Inflammatory macrophage (primary cell): ENCODE measurements at places on chromosomes 2 and 18.
A peak's percentile ranks its signal among the peaks of the same experiment; 100 is the strongest.

- DNase-seq: no peak
These were observed 7.7 kb upstream of the ALLC start for GRCh38 chr2:3650140-3650920.

DNA sequence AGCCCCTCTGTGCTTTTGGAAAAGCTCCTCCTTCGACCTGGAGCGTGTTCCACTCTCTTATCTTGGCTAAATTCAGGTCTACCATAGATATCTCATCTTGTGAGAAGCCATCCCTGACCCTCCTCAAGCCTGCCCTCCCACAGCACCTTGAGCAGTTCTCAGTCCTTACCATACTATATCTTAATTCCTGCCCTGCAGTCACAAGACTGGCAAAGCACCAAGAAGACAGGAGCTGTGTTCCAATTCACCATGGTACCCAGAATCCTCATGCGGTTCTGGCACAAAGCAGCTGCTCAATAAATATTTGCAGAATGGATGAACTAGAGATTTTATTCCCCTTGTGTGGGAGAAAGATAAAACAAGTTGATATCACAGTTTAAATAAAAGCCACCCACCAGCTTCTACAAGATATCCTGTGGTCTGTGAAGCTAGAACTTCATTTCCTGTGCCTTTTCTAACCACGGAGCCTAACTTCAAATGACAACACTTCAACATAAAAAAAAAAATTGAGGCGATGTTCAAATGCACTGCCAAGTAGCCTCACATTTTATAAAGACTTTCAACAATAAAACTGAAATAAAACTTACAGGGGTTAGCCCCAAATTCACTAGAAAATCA is 19.5 kb downstream of the MARCHF4 start:
- no peak for DNase-seq

DNA sequence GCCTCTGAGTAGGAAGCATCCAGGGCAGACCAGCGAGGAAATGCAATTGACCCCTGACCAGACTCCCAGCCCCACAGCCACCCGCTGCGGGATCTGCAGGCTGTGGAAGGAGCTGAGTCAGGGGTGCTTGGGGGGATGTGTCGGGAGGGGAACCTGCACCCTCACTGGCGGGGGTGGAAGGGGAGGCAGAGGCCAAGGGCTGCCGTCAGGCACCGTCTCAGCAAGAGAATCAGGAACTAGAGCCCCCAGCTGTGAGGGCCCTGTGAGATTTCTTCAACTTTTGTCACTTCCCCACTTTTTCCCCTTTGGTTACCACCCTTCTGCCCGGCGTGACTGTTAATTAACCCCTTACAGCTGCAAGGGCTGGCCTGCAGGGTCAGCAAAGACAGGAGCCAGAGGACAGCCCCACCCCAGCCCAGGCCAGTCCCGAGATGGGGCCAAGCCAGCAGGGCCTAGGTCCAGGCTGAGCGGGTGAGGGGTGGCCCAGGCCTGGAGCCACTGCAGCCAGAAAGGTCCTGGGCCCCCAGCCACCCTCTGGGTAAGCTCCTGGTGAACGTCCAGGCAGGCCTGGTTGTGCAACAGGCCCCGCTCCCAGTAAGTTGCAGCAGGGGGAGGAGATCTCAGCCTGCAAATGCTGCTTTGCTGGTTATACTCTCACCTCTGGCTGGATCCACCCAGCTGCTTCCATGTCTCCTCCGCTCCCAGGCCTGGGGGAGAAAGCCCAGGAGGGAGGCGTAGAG is 147.0 kb upstream of the ID2 start:
- peak; percentile 99 for DNase-seq

DNA sequence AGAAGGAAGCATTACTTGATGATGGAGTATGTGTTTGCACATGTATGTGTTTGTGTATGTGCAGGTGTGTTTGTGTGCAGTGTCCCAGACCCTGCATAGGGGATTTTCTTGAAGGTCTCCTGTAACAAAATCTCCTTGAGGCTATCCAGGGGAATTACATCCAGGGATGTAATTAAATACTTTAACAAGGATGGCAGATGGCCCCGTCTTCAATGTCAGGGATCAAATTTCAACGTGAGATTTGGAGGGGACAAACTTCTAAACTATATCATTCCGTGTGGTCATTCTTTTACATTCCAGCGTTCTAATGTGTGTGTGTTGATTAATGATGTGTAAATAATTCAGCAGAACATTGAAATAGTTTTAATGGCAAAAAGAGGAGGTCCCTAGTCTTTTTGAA is 3.3 kb downstream of the UGT1A9 start:
- DNase-seq: no peak

- DNase-seq: no peak
These were observed 18.1 kb downstream of the TMEM185B start for GRCh38 chr2:120204945-120205670.
